ENCODE measurements at places on chromosomes 7 and 10.

GRCh38 chr7:7257899-7258692, 75.8 kb downstream of the C1GALT1 start:
- no peak for DNase-seq

DNA sequence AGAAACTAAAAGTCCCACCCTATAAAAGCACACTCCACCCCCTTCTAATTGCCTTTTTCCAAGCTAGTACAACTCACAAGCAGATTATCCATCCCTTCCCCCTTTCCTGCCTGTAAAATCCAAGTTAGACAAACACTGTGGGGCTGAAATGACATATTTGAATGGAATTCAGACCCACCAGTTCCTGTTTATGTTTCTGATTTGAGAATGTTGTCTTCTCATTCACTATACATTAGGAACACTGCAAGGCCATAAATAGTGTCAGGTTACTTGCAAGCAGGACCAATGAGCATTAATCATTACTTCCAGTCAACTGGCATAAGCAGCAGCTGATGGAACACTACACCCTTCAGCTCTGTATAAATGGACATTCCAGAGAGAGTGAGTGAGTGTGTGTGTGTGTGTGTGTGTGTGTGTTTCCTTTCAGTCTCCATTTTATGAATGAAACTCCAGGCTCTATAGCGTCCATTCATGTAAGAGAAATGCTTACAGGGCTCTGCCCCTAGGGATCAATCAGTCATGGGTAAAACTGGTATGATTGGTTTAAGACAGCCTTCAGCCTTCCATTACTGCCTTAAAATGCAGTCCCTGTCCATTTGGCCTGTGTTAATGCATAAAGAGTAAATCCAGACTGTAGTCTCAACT, 69.3 kb downstream of the ETV1 start:
- peak; percentile 99 for DNase-seq

GRCh38 chr7:149161241-149161848, 14.1 kb downstream of the ZNF398 start:
- DNase-seq: no peak

GRCh38 chr7:57423768-57424167, 26.2 kb upstream of the ZNF716 start:
- no peak for DNase-seq

DNA sequence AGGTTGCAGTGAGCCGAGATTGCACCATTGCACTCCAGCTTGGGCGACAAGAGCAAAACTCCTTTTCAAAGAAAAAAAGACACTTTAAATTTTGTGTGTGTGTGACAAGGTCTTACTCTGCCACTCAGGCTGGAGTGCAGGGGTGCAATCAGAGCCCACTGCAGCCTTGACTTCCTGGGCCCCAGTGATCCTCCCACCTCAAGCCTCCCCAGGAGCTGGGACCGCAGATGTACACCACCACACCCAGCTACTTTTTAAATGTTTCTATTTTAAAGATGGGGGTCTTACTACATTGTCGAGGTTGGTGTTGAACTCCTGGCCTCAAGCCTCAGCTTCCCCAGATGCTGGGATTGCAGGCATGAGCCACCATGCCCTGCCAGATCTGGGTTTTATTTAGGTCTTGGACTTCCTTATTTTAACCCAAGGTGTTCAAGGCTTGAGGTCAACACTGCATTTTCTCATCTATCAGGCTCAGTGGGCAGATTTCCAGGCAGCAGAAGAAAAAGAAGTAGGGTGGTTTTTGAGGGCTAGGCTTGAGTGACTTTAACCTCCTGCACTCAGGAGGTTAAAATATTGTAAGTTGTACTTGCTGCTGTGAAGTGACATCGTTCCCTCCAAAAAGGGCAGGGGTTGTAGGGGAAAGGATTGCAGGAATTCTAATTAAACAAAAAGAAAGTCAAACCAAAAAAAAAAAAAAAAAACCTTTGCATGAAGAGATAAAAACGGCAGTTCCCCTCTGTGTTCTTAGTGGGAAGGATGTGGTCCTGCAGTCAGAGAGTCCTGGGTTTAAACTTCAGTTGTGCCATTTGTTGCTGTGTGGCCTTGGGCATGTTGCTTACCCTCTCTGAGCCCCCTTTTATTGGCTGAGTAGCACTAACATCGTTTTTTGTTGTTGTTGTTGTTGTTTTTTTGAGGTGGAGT, 71.5 kb downstream of the CARD11 start:
- DNase-seq: no peak

GRCh38 chr7:150976529-150977381, 1.4 kb downstream of the KCNH2 start:
- no peak for DNase-seq

DNA sequence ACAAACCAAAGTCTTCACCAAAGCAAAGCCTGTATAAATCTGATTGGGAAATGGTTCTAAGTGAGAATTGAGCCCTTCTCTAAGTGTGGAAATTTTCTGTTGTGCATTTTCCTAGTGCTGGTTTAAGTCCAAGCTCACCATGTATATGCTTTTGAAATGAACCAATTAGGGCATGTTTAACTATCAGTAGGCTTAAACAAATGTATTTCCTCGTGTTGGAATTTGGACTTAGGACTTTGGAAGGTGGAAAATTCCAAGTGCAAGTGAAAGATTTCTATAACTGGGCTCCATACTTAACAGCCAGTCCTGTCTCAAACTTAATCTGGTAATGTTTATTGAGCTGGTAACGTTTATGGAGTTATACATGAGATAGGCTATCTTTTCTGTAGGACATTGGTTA, 28.5 kb downstream of the CCNY start:
- no peak for DNase-seq

GRCh38 chr10:52551046-52551445, 221.5 kb downstream of the MBL2 start:
- no peak for DNase-seq

DNA sequence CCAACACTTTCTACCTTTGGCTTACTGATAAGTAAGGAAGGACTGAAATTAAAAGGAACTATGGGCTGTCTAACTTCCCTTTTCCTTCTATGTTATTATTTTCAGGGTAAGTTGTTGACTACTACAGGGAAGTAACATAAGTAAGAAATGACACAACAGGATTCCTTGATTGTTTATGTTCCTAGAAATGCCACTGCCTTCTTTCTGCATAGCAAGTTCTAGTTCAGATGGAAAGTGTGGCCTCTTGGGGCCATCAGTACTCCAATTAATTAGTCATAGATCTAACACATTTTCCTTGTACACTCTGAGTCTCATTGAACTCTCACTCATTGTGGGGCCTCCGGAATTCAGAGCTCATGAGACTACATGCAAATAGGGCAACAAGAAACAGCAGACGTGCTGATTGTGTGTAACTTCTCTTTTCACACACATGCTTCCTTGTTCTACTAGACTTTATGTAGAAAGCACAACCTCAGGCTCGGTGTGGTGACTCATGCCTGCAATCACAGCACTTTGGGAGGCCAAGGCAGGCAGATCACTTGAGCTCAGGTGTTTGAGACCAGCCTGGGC, 35.3 kb upstream of the HIBADH start:
- no peak for DNase-seq

DNA sequence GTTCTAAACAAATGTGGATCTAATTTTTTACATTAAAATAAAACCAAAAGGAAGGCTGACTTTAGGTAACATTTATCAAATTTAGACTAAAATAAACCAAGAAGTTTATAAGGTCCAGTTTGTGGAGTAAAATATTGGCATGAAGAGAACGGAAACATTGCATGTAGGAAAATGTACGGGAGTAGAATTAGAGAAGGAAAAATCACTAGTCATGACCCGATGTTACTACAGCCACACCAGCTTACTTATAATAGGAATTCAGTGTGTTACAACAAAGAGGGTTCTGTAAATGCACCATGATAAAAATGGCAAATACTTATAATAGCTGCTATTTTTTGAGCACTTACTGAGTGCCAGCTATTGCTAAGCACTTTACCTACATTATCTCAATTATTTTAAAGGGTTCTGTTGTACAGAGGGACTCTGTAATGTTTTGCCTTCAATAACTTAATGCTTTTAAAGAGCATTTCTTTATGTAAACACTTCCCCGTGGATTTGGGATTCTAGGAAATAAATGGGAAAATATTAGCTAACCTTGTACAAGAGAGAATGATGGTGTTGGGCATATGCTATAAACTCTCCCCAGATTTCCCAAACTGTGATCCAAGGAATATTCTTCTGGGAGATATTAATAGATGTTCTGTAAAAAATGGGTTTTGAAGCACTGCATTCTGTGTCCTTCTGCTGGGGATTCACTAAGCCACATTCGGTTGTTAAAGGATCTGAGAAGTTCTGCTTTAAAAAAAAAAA, 296.7 kb downstream of the BBS9 start:
- no peak for DNase-seq

DNA sequence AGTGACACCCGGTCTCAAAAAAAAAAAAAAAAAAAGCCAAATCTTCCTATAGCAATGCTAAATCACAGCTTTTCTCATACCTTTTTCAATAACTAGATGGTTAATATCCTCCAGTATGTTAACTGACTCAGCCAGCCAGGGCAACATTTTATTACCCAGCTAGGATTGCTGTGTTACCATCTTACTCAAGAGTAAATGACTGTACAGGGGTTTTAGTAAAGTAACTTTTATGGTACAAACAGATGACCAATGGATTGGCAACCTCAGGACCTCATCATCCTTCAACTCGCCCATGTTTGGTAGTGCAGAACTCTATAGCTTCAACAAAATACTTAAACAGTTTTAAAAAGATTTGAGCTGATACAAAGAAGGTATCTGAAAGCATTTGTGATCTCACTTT, 59.5 kb downstream of the HBP1 start:
- no peak for DNase-seq

- DNase-seq: no peak
Observed at GRCh38 chr10:62625484-62625883, 179.0 kb upstream of the ADO start.

GRCh38 chr7:2821161-2821841, 22.8 kb downstream of the GNA12 start:
- no peak for DNase-seq

DNA sequence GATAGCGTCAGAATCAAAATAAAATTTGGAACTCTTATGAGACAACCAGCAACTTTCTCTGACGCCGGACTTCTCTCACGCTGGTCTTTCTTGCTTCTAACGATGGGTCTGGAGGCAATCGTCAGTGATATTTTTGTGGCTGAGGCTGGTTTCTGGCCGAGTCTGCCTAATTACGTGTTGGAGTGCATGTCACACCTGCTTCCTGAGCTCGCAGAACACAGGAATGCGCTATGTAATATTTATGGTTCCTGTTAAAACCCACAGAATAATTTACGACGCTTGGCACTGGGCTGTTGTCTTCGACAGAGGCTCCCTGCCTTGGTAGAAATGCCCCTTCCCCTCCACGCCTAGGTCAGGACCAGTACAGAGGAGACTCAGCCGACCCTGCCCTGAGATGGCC, 64.9 kb downstream of the NPTX2 start:
- DNase-seq: no peak

DNA sequence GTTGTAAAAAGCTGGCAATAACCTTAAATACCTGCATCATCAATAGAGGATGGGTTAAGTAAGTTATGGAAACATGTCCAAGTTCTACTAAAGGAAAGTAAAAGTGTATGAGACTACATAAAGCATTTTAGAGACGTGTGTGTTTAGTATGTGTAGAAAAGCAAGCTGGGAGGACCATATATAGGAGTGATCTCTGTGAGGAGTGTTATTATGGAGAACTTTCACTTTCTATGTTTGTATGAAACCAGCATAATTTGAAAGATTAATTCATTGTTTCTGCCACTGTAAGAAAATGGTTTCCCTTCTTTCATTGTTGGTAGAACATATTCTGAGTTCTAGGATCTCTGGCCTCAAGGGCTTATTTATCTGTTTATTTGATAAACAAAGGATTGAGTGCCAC, 19.2 kb upstream of the PDLIM1 start:
- DNase-seq: no peak

- no peak for DNase-seq
Observed at GRCh38 chr7:99366646-99367045, 7.9 kb upstream of the ARPC1B start.

DNA sequence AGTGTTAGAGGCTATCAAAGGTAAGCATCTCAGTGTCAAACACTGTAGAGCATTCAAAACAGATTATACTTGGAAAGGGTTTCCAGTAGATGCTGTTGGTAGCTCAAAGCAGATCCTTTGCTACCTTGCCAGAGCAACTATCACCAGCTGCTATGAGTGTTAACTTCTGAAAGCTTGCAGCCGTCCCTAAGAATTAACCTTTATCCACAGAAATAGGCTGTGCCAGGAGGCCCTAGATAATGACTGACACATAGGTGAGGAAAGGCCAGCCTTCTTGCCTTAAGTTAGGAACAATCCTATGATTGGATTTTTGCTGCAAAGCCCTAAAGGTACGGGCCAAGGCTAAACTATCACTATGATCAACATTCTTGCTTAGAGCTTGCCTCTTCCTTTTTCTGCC, 263.2 kb downstream of the DGKB start:
- no peak for DNase-seq

DNA sequence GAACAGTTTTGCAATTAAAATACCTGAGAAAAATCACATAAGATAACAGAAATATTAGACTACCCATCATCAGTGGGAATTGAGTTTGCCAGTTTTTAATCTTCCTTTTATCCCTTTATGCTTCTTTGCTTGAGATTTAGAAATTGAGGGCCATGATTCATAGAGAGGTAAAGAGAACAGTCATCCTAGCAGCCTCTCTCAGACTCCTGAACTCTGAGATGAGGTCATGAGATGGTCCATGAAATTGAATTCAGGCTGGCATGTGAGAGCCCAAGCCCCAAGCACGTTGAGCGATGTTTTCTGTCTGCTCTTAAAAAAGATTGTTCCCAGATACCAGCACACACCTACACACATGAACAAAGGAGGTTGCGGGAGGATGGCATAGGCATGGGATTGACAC, 91.1 kb downstream of the CREB5 start:
- DNase-seq: no peak

- peak; percentile 44 for DNase-seq
Observed at GRCh38 chr10:62171791-62172190, 96.9 kb downstream of the RTKN2 start.

Measured in glomerular endothelial cell (primary cell).